Nephron progenitor cell (in vitro differentiated cells): ENCODE measurements at places on chromosomes 11 and 22.

DNA sequence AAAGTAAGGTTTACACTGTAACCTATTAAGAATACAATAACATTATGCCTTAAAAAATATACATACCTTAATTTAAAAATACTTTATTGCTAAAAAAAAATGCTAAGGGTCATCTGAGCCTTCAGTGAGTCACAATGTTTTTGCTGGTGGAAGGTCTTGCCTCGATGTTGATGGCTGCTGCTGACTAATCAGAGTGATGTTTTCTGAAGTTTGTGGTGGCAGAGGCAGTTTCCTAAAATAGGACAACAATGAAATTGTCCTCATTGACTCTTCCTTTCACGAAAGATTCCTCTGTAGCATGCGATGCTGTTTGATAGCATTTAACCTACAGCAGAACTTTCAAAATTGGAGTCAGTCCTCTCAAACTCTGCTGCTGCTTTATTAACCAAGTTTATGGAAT is 97.6 kb downstream of the FAT3 start:
- no peak for DNase-seq

DNA sequence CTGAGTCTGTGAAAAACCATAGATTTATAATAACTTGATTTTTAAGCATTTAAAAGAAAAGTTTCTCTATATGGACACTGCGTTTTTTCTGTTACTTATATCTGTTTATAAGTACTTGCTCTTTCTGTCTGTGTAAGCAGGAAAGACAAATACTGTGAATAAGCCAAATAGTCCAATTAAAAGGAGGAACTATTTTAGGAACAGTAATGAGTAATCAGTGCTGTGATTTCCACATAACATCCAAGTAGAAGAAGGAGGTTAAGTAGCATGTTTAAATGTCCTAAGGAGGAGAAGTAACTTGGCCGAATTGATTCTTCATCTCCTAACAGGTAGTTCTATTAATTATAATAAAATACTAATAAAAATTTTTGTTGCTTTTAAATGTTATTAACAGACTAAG is 40.8 kb downstream of the ZNF214 start:
- DNase-seq = no peak

GRCh38 chr11:16977994-16978315 is 36.3 kb downstream of the PLEKHA7 start:
- DNase-seq = no peak

DNA sequence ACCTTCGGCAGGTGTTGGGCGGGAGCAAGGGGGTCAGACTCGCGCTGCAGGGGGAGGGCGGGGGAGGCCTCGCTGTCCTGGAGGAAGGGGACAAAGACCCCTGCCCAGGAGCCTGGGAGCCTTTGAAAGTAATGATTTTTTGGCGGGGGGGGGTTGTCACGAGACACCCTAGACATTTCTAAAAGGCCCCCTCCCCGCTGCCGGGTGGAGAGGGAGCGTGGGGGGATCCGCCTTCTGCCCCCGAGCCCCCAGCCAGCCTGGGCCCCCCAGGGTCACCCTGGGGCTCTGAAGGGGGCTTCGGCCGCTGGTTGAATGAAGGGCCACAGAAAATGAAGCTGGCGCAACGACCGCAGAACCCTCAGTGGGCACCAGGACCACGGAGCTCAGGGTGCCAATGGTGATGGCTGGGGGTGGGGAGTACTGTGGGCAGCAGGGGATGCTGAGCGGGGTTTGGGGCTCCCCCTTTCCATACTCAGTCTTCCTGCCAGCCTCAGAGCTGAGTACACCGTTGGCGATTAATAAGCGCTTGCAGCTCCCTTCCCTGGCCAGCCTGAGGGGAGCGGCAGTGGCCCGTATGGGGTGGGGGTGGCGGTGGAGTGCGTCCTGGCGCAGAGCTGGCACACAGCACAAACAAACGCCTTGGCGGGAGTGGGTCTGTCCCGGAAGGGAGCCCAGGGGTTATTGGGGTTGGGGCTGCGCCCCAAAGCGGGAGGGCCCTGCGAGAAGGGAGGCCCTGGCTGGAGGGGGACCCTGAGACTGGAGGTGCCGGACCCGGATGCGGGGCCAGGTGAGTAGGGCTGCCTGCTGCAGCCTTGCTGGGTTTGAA is 1.2 kb upstream of the DUSP8 start:
- DNase-seq = no peak

- no peak for DNase-seq
Observed at GRCh38 chr11:46254133-46254491, 23.4 kb upstream of the CREB3L1 start.

DNA sequence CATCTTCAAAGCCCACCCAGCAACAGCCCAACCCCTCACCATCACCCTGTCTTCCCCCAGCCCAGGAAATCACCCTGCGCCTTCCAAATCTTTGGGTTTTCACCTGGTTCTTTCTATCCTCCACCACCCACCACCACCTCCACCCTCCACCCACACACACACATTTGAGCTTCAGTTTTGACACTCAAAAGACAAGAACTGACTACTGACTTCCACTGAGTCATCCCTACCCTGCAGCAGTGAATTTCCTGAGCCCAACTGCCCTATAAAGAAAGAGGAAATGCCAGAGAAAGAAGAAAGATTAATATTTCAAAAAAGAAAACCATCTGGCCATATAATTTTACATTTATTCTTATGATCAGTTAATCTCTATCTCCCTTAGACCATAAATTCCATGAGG is 137.5 kb downstream of the CHST1 start:
- no peak for DNase-seq

DNA sequence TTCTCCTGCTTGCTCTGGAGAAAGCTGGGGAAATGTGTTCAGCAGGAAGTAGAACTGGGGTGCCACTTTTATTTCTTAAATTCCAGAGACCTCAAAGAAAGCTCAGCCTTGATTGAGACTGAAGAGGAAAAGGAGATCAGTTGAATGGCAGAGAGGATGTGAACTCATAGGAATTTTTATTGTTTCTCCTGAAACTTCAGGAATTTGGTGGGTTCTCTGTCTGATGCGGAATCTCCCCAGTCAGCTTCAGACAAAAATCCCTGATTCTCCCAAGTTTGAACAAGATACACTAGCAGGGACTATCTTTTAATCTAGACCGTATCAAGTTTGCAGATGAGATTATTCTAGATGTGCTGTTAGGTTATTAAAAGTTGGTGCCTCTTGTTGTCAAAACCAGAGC is 23.0 kb downstream of the EHF start:
- DNase-seq = no peak

DNA sequence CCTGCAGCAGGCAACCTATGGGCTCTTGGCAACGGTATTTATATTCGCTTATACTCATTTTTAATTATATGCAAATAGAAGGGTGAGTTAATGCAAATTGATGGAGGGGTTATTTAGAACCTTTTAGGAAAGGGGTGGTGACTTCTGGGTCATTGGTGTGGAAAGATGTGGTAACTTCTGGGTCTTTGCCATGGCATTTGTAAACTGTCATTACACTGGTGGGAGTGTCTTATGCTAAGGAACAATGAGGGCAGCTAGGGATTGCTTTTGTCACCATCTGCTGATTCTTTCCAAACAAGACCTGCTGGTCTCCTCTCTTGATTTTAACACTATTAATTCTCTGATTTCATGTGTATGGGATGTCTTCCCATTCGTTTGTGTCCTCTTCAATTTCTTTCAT is 11.7 kb upstream of the KAT5 start:
- no peak for DNase-seq

DNA sequence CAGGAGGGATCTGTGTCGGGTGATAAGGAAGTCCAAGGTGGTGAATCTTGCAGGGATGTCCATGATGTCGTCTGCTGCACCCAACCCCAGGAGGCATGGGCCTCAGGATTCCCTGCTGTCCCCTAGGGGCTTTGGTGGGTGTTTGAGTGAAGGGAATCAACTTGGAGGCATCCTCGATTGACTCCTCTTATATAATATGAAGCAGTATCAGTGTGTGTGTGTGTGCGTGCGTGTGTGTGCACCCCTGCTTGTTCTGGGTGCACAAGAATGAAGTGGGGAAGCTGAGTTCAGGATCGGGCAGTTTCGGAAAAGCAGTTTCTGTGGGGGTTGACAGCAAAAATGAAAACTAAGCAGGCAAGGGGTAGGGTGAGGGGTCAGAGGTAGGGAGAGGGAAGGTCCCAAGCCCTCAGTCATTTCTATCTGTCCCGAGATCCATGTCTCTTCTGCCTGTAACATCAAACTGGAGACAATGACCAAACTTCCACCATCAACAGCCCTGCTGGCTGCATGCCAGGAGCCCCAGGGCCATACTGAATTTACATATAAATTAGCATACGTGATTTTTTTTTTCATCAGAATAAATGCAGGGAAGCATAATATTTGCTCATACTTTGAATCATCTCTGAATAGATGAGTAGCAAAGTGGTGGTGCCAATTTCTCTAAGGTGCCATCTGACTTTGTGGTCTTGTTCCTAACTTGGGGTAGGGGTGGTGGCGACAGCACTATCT is 2.0 kb downstream of the NTM start:
- no peak for DNase-seq

- no peak for DNase-seq
Observed at GRCh38 chr22:20566420-20567260, 59.2 kb downstream of the MED15 start.

DNA sequence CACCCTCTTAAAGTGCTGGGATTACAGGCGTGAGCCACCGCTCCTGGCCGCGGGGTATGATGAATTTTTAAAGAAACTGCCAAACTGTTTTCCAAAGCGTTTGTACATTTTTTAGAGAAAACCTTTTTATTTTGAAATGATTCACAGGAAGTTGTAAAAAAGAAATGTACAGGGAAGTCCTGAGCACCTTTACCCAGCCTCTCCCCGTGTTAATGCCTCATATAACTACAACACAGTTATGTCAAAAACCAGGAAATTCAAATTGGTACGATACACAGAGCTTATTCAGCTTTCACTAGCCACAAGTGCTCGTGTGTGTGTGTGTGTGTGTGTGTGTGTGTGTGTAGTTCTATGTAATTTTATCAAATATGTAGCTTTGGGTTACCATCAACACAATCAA is 7.0 kb upstream of the FAM118A start:
- DNase-seq = no peak

GRCh38 chr11:7596975-7597391 is 76.3 kb downstream of the CYB5R2 start:
- DNase-seq = no peak

GRCh38 chr11:45145379-45146071 is 914 bp upstream of the PRDM11 start:
- peak; percentile 39 for DNase-seq

- no peak for DNase-seq
Observed at GRCh38 chr11:14449302-14449714, 50.3 kb downstream of the COPB1 start.

DNA sequence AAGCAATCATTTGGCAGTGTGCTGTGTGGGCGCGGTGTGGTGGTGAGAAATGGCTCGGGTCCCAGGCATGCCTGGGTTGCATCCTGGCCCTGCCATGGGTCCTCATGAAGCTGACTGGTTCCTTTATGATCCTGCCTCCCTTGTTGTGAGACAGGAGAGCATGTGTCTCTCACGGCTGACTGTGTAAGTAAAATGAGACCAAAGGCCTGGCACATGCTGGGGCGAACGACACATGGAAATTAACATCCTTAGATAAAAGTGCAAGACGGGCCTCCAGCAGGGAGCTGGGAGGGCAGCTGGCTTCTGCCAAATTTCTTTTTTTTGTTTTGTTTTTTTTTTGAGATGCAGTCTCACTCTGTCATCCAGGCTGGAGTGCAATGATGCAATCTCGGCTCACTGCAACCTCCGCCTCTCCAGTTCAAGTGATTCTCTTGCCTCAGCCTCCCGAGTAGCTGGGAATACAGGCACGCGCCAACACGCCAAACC is 9.4 kb upstream of the FBLN1 start:
- no peak for DNase-seq

GRCh38 chr22:29454276-29454675 is 15.9 kb downstream of the RFPL1 start:
- DNase-seq = no peak

GRCh38 chr22:30261134-30261533 is 5.5 kb downstream of the OSM start:
- DNase-seq = no peak

DNA sequence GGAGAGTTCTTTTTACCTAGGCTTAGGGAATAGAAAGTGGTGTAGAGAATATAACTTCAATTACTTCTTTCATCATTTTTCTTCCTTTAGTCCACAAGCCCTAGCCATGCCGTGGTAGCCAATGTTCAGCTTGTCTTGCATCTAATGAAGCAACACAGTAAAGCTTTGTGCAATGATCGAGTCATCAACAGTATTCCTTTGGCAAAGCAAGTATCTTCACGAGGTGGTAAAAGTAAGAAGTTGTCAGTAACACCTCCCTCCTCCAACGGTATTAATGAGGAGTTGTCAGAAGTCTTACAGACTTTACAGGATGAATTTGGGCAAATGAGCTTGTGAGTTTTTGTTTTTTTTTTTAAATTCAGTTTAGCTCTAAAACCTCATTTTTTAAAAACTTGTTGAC is 37.4 kb downstream of the CEP57 start:
- DNase-seq = no peak

- DNase-seq = no peak
Observed at GRCh38 chr11:121801394-121801748, 314.6 kb downstream of the BLID start.

- DNase-seq = no peak
Observed at GRCh38 chr22:35043252-35043933, 22.6 kb upstream of the ISX start.

DNA sequence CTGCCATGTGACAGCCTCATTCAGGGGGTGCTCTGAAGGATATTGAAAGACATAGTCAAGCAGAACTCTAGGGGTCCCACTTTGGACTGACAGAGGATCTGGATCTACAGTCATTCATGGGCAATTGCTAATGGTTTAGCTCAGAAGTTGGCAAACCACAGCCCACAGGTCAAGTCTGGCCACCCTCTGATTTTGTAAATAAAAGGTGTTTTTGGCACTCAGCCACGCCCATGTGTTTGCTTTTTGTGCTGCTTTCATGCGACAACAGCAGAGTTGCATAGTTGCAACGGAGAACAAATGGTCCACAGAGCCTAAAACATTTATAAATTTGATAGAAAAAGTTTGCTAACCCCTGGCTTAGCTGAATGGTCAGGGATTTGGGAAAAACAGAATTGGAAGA is 41.7 kb downstream of the RPS6KA4 start:
- no peak for DNase-seq

- peak; percentile 67 for DNase-seq
Observed at GRCh38 chr22:50247748-50248147, 2.9 kb upstream of the TUBGCP6 start.

- no peak for DNase-seq
Observed at GRCh38 chr22:46914916-46915894, 152.8 kb downstream of the TBC1D22A start.
